ENCODE measurements at places on chromosomes 1 and 21.

DNA sequence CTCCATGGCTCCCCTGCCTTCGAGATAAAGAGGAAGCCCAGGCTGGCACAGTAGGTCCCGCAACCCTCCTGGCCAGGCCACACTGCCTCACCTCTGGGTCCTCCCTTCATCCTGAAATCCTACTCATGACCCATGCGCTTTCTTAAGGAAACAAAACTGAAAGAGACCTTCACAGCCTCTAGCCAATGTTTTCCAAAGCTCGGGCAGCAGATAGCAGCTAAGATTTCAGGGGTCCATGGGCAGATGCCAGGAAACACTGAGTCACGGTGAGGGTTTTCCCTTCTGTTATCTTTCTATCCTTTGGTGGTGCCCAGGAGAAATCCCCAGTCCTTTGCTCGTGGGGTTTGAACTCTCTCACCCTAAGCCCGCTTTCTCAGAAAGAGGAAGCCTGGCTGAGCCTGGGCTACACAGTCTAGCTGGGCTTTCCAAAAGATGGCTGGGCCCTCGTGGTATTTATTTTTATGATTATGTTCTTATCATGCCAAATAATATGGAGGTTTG is 26.6 kb downstream of the TTC39A start:
- peak; percentile 43 for DNase-seq

DNA sequence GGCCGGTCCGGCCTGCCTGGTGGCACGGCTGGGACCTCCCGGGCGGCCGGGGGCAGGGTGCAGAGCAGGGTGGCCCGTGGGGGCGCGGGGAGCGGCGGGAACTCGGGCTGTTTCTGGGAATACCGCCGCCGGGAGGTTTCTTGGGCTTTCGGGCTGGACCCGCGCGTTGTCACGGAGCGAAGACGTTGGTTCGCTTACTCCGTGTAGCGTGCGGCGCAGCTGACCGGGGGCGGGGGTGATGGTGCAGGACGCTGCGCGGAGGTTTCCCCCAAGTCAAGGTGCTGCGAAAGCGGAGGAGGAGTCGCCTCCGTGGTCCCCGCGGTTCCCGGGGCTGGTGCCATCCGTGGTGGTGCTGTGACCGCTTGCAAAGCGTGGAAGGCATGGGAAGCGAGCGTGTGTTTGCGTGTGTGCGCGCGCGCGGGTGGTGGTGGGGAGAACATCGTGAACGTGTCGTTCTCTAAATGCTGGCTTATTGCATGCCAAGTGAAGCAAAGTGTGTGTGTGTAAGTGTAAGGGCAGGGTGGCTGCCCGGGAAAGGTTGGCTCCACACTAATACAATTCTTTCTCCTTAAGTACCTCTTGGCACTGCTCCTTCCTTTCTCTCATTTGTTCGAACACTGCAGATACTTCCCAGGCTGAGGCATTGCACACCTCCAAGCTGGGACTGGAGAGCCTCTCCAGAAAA is 1.1 kb downstream of the RYR2 start:
- DNase-seq: peak; percentile 8

DNA sequence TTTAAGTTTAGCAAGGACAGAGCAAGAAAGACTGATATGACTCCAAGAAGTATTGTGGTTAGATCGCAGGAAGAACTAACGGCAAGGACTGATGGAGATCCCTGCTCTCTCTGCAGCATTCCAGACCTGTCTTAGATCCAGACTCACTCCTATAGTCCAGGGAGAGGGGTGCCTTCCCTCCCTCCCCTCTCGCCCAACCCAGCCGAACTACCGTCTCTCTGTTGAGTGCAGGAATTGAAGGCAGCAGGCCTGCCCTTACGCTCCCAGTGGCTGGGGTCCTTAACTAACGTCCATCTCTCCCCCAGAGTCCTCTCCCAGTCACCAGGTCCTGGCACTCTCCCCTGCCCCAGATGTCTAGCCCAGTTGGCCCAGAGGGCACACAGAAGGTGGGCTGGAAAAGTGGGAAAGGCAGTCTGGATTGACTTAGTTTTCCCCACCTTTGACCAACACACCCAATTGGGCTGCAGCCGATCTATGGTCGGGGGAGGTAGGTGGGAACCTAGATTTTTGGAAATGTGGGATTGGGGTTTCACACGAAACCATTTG is 1.1 kb downstream of the CRABP2 start:
- DNase-seq: no peak

GRCh38 chr21:14403681-14404318 is 20.9 kb upstream of the HSPA13 start:
- no peak for DNase-seq

GRCh38 chr1:53663529-53664300 is 75.2 kb downstream of the GLIS1 start:
- no peak for DNase-seq

DNA sequence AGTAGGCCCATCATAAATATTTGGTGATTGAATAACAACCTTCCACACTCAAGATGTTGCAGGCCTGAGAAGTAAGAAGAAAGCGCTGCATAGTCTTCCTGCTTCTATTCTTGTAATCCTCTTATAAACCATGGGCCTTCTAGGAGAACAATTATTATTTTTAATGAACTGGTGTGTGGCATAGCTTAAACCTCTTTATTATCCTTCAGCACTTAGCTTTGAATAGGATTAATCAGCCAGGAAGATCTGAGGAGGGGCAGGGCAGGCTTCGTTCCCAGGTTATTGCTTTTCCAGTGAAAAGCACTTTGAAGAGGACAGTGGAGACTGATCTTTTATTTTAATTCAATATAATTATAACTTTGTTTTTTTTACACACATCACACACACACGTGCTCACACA is 42.3 kb downstream of the KIF26B start:
- DNase-seq: no peak

DNA sequence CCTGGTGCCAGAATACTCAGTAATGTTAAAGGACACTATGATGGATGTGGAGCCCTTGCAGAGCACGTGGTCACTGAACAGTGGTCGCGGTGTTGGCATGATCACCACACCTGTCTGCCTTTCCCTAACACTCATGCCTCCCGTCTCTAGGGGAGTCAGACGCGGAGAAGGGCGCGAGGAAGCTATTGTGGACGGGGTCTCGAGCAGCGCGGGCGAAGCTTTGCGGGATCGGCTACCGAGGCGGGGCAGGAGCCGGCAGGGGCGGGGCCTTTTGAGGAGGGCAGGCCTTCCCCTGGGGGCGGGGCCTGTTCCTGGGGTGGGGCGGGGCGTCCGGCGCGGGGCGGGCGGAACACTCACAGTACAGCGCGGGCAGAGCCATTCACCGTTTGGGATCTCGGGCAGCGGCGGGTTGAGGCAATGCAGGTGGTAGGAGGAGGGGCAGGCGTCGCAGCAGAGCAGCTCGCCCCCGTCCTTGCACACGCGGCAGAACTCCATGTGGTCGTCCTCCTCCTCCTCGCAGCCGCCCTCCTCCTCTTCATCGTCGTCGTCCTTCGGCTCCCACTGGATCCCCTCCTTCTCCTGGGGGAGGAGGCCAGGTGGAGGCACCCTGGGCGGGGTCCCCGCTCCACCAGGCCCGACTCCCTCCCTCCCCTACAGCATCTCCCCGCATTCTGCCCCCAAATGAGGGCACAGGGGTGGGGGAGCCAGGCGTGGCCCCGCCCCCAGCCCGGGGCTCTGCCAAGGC is 31.5 kb downstream of the CHD5 start:
- peak; percentile 84 for DNase-seq

GRCh38 chr1:188429386-188429785 is 1600.6 kb downstream of the PLA2G4A start:
- no peak for DNase-seq

DNA sequence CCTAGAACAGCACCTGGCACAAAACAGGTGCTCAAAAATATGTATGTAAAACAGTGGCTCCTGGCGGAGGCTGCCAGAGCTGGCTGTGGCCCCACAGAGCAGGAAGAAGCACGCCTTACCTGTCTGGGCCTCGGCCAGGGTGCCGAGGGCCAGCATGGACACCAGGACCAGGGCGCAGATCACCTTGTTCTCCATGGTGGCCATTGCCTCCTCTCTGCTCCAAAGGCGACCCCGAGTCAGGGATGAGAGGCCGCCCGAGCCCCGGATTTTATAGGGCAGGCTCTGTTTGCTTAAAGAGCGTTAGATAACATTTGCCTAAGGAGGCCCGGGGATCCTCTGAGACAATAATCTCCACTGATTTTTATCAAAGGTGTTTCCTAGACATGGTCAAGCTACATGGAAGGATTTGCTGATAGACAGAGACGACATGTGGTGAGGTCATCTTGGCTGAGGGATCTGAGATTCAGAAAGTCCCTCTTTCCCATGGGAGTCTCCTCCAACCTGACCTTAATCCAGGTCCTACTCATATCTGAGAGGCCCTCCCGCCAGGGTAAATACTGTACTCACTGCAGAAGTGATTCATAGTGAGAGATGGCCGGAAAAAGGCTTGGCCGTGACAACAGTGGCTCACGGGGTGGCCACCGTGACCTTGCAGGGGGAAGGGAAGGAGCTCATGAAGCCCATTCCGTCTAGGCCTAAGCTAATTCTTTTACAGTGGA is at the start of gene TFF1:
TFF1 (minus strand) TSS at position 244 of the 719 bp plus-strand sequence; CDS start at position 204, 40 bp downstream.
- DNase-seq: no peak
